ENCODE measurements at places on chromosomes 7 and 10.

- no peak for DNase-seq
Observed at GRCh38 chr10:14403881-14404623, 73.3 kb upstream of the FRMD4A start.

GRCh38 chr7:14685167-14685566 lies 217.4 kb downstream of the DGKB start:
- no peak for DNase-seq

DNA sequence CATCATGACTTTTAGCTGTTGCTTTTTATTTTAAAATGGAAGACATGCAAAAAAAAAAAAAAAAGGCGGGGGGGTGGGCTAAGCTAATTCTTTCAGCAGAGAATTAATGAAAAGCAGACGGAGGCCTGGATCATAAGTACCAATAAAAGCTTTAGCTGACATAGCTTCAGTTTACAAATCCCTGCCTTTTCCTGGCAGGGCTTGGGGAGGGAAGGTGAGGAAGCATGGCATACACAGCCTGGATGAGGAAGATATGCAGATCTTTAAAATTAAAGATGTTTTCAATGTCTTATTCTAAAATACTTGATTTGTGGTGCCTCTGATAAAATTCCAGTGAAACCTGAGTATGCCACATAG lies 57.0 kb downstream of the ICA1 start:
- DNase-seq, result no peak

- no peak for DNase-seq
Observed at GRCh38 chr7:151790095-151790829, 86.7 kb downstream of the PRKAG2 start.

- peak; percentile 24 for DNase-seq
Observed at GRCh38 chr7:11786186-11786585, 45.8 kb downstream of the THSD7A start.

- DNase-seq, result no peak
Observed at GRCh38 chr10:1923586-1923985, 186.3 kb upstream of the ADARB2 start.

DNA sequence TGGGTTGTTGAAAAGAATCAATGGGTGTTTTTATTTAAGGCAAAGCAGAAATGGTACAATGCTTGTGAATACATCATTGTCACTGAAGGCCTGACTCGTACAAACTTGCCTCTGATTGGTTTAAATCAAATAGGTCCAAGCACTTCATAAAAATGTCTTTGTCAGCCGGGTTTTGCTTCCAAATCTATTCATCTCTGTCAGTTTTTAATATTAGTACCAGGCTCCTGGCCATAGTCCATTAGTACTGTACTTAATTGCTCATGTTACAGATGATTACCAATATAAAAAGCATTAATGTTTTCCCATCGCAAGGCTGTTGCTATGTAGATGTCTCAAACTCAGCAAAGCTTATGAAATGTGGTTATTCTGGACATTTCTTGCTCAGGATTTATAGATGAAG lies 171.9 kb downstream of the ARID5B start:
- no peak for DNase-seq

GRCh38 chr10:27241010-27241651 lies 534 bp upstream of the ACBD5 start:
- DNase-seq, result no peak

DNA sequence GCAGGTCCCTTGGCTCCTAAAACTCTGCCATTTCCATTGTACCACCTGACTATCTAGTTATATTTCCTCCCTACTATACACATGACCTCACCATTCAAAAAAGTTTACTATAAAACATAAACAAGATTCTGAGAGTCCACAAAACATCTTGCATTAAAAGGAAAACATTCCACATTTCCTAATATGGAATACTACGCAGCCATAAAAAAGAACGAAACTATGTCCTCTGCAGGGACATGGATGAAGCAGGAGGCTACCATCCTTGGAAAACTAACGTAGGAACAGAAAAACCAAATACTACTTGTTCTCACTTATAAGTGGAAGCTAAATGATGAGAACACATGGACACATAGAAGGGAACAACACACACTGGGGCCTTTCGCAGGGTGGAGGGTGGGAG lies 48.3 kb downstream of the SVIL start:
- DNase-seq, result no peak

- no peak for DNase-seq
Observed at GRCh38 chr7:30170476-30171205, 35.9 kb downstream of the MTURN start.

- peak; percentile 90 for DNase-seq
Observed at GRCh38 chr7:103113164-103113563, 35.7 kb downstream of the NAPEPLD start.

DNA sequence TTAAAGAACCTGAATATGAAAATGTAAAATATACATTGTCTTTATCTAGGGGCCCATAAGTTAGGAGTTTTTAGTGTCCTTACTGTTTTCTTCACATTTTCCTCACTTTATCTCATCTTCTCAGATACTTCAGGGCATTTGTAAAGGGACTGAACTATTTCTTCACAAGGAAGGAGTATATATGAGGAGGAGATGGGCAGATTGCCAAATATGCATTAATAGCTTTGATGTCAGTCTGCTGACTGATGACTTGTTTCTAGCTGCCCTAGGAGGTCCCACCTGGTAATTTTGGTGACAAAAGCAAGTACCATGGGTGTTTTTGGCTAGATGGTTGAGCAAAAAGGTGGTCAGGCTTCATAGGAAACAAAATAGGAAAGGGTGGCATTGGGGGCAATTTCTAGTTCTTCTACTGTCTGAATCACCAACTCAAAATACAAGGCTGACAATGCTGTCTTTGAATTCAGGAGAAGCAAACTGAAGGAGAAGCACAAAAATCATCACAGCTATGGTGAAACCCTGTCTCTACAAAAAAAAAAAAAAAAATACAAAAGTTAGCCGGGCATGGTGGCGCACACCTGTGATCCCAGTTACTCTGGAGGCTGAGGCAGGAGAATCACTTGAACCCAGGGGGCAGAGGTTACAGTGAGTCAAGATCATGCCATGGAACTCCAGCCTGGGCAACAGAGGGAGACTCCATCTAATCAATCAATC lies 10.4 kb upstream of the STRIP2 start:
- no peak for DNase-seq

- no peak for DNase-seq
Observed at GRCh38 chr7:6228361-6229229, 43.8 kb downstream of the CYTH3 start.

DNA sequence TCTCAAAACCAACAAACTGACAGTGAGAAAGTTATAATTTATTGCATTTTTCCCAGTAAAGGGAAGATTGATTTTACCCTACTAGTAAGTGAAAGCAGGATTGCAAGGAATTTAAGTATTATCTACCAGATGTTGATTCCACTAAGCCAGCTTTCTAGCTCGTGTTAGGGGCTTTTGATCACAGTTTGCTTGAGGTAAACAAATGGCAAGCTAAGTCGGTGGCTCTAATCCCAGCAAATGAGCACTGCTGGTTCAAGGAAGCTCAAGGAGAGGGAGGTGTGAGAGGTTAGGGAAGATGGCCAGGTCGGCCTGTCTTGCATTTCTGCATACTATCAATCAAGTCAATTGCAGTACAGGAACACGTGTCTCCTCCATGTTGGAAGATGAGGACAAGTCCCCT lies 448.7 kb upstream of the POM121L12 start:
- DNase-seq, result no peak

GRCh38 chr7:91421018-91421417 lies 156.8 kb downstream of the FZD1 start:
- no peak for DNase-seq

- DNase-seq, result no peak
Observed at GRCh38 chr7:85021101-85021704, 165.7 kb downstream of the SEMA3D start.

GRCh38 chr7:8035647-8036518 lies 67.3 kb downstream of the GLCCI1 start:
- DNase-seq, result no peak

- no peak for DNase-seq
Observed at GRCh38 chr10:128263891-128264688, 137.9 kb upstream of the MKI67 start.
